ENCODE measurements at places on chromosomes 11 and 22. TPM values are rescaled to one million over a fixed set of nuclear protein-coding genes. Genes with fewer than 3 reads are reported as not detected.

DNA sequence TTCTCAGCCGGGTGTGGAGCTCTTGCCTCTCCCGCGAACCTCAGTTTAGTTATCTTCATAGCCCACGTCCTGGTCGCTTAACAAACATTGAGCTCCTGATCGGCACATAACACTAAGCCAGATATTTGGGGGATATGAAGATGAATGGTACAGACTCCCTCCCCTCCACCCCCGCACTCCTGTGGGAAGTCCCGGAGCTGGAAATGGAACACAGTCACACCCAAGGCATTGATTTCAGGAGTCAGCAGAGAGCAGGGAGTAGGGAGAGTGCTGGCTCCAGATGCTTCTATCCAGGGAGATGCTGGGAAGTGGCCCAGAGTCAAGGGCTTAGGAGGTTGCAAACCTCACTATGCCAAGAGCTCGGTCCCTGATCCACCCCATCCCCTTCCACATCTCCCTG lies 26.1 kb upstream of the CABP7 start:
- no peak for DNase-seq

Gene ART1
- not detected for polyA plus RNA-seq

GRCh38 chr22:35322893-35323292 lies 23.2 kb downstream of the TOM1 start:
- no peak for DNase-seq

DNA sequence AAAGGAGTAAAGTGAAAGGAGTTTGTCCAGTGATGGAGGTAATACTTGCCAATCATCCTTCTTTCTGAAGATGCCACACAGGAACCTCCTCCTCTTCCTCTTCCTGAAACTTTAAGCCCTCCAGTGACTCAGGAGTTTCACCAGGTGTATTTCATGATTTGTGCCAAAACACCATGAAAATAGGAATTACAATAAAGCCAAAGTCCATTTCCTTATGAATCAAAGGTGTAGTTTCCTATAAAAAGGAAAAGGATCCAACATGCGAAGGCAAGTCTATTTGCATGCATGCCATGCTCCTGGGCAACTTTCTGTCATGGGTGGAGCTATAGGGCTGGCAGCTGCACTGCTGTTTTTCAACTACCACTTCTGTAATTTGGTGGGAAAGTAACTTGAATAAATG lies 9.8 kb upstream of the POU2AF1 start:
- no peak for DNase-seq

- peak; percentile 72 for DNase-seq
Measured at GRCh38 chr11:11584530-11584810, 37.3 kb downstream of the GALNT18 start.

Gene CECR2
- polyA plus RNA-seq = 2.2 TPM

GRCh38 chr11:64128255-64129006 lies 37.5 kb downstream of the MACROD1 start:
- no peak for DNase-seq

Measured in hepatocyte (in vitro differentiated cells).